Small intestine (tissue), 16 donors: ENCODE measurements at places on chromosomes 5 and 9. TPM values are rescaled to one million over a fixed set of nuclear protein-coding genes. Genes with fewer than 3 reads are reported as not detected.
A peak's percentile ranks its signal among the peaks of the same experiment; 100 is the strongest.

CTXN3 gene
- not detected for polyA plus RNA-seq

DNA sequence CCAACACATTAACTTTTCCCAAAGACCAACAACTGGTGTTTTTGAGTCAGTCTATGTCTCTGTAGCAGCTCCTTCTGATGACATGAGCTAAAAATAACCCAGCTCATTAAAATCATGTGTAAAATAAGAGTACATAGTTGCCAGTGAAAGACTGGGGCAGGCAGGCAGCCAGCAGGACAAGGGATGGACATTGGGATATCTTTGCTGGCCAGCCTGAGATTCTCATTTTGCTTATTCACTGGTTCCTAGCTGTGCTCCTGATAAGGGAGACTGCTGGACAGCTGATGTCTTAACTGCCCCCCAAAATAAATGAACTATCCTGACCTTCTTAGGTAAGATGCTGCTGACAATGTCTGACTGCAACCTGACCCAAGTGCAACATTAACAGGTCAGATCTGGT lies 33.9 kb downstream of the EPB41L4B start:
- H3K4me3 ChIP-seq = no peak overlapping the region
- H3K36me3 ChIP-seq = no peaks in the 10 kb centered on the region
- no peak for DNase-seq

SPATA6L gene
- 6.9 TPM for polyA plus RNA-seq

- no peaks in the 10 kb centered on the region for H3K27me3 ChIP-seq
- H3K36me3 ChIP-seq = no peaks in the 10 kb centered on the region
- no peak for DNase-seq
- H3K4me1 ChIP-seq = no peaks in the 10 kb centered on the region
- H3K4me3 ChIP-seq = no peak overlapping the region
- H3K27ac ChIP-seq = no peak overlapping the region
These were observed 550.9 kb downstream of the RAB3C start for GRCh38 chr5:59133764-59134261.

GRCh38 chr5:156543348-156544145 lies 216.6 kb downstream of the SGCD start:
- no peaks in the 10 kb centered on the region for H3K36me3 ChIP-seq
- H3K4me3 ChIP-seq = no peak overlapping the region
- H3K27me3 ChIP-seq = no peaks in the 10 kb centered on the region
- no peak for DNase-seq

DNA sequence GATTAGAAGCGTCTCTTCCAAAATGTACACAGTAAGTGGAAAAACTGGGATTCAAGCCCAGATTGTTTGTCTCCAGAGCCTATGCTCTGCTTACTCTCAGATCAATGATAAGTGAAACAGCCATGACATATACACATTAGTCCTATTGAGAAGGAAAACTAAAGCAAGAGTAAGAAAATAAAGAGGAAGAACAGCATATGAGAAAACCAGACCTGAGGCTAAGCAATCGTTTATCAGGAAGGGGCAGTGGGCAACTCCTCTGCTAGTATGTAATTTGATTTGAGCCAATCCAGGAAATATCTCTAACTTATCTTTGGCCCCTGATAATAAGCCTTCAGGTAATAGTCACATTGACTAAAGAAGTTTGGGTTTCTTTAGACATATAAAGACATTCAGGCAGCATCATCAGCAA lies 789.9 kb upstream of the C9orf72 start:
- no peak overlapping the region for H3K4me3 ChIP-seq
- no peaks in the 10 kb centered on the region for H3K4me1 ChIP-seq
- H3K27ac ChIP-seq = no peak overlapping the region
- no peaks in the 10 kb centered on the region for H3K36me3 ChIP-seq

- no peaks in the 10 kb centered on the region for H3K36me3 ChIP-seq
- H3K27me3 ChIP-seq = no peaks in the 10 kb centered on the region
- no peaks in the 10 kb centered on the region for H3K4me1 ChIP-seq
- DNase-seq = no peak
- H3K4me3 ChIP-seq = no peak overlapping the region
These were observed 282.7 kb downstream of the GAS1 start for GRCh38 chr9:86664603-86665002.

DNA sequence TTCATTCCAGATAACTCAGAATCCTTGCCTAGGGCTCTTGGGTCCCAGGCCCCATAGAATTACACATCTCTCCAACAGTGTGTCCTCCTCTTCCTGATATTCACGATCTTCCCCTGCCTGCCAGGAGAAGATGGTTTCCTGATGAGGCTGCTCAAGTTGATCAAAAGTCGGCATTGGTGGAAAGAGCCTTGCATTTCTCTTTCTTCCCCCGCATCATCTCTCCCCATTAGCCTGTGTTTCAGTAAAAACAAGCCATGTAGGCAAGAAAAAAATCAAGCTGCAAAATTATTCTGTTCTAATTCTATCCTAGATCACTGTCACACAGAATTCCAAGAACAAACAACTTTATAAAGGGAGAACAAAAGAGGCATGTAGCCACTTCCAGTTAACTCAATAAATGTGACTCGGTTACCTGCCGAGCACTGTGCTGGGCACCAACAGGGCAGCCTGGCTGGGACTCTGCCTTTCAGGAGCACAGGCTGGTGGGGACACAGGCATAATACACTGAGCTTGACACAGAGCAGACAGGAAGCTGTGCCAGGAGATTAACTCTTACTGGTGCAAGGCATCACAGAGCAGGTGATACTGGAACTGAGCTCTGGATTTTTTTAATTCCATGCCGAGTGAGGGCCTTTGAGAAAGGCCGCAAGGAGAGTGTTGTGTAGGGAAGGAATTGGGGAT lies 25.6 kb downstream of the TMOD1 start:
- no peak for DNase-seq
- H3K4me1 ChIP-seq = no peaks in the 10 kb centered on the region
- no peaks in the 10 kb centered on the region for H3K36me3 ChIP-seq
- H3K4me3 ChIP-seq = no peak overlapping the region
- H3K27ac ChIP-seq = no peak overlapping the region

DNA sequence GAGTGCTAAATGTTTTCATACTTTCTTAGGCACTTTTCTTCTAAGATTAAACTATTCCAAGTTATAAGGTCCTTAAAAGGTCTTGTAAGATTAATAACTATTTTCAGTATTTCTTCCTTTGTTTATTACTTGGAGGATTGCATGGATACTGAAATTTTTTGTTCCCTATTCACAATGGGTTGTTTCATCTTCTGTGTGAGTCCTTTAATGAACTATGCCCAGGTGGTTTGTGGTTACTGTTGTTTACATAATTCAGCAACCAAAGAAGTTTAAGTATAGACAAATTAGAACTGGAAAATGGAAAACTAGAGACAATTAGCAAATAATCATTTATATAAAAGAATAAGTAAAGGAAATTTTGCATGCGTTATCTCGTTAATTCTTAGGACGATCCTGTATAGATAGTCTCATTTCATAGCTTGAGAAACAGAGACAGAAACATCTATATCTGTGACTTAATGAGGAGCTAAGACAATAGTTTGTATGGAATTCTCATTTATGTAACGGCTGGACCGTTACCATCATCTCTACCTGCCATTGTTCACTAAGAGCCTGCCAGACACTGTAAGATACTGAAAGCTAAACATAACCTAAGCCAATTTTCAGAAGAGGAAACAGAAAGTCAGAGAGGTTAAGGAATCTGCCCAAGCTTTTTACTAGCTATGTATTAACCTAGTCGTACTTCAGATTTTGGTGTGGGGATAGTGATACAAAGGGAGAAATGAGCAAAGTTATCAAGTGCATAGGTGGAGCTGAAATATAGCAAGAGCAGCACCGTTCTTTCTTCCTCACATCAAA lies 148.2 kb downstream of the PAM start:
- no peaks in the 10 kb centered on the region for H3K36me3 ChIP-seq
- H3K27me3 ChIP-seq = no peaks in the 10 kb centered on the region
- no peak for DNase-seq
- H3K4me3 ChIP-seq = no peak overlapping the region
- no peak overlapping the region for H3K27ac ChIP-seq

GRCh38 chr9:30075451-30076199 lies 2308.8 kb upstream of the ACO1 start:
- H3K4me3 ChIP-seq = no peak overlapping the region
- H3K27ac ChIP-seq = no peak overlapping the region
- no peaks in the 10 kb centered on the region for H3K4me1 ChIP-seq
- no peaks in the 10 kb centered on the region for H3K36me3 ChIP-seq

- H3K36me3 ChIP-seq = no peaks in the 10 kb centered on the region
- peak; percentile 6 for DNase-seq
- no peaks in the 10 kb centered on the region for H3K4me1 ChIP-seq
- H3K4me3 ChIP-seq = no peak overlapping the region
- H3K27ac ChIP-seq = no peak overlapping the region
These were observed 40.8 kb upstream of the KCNV2 start for GRCh38 chr9:2676466-2676865.

DNA sequence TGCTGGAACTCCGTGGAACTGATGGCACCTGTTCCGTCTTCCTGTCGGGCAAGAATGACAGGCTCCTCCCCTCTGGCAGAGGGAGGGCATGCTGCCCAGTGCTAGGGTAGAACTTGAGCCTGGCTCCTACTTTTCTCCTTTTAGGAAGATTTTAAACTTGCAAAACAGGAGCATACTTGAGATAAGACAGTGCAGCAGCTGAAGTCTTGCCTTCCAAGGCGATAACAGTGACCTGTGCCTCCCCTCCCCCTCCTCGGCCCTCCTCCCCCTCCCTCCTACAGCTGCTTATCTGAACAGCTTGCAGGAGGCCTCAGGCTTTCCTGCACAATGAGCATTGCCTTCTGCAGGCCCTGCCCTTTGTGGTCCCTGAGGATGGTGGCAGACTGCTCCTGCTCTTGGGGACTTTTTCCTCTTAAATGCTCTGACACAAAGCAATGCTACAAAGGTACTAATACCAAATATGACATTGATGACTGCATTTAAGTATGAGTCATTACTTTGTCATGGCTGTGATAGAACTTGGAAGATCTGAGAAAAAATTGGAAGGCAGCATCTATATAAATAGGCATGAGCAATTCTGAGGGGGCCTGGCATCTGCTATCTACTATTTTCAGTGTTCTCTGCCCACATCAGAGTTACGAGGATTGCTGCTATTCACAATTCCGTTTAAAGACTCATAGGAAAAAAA lies 2.0 kb downstream of the GADD45G start:
- H3K4me1 ChIP-seq = peaks cover 24% of the 10 kb centered on the region
- DNase-seq = peak; percentile 77
- H3K27me3 ChIP-seq = no peaks in the 10 kb centered on the region
- H3K4me3 ChIP-seq = peak overlapping the region; percentile 2
- H3K36me3 ChIP-seq = no peaks in the 10 kb centered on the region

DNA sequence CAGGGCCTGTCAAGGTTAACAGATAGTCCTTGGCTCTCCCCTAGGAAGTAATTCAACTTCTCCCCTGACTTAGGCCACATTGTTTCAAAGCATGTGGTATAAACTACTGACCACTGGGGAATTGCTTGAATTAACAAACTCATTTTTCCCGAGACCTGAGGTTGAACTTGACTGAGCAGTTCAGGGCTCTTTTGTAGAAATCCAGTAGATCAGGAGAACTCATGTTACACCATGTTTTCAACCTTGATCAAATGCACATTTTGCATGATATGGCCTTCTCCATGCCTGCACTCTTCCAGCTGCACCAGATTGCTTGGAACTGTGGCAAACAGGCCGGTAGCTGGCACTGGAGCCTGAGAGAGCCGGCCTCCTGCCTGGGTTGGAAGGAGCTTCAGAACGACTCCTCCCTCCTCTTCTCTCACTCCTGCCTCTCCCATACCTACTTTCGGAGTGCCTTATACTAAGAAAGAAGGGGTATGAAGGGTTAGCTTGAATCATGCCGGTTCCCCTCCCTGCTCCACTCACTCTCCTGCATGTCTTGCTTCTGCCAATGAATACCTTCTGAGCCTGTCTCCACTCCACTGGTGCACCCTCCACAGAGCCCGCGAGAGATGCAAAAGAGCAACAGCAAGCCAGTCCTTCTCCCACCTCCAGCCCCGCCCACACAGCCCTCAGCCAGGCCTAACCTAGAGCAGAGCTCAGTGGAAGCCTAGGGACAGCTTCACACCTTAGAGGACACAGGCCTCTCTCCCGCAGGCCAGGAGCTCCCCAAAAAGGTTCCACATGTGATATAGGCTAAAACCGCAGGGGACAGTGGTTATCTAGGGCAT lies 159.4 kb downstream of the MACROH2A1 start:
- H3K4me3 ChIP-seq = no peak overlapping the region
- DNase-seq = no peak
- H3K4me1 ChIP-seq = peaks cover 12% of the 10 kb centered on the region
- no peaks in the 10 kb centered on the region for H3K36me3 ChIP-seq

GRCh38 chr9:104961238-104961637 lies 33.3 kb upstream of the ABCA1 start:
- H3K4me3 ChIP-seq = no peak overlapping the region
- H3K4me1 ChIP-seq = peaks cover 5% of the 10 kb centered on the region
- no peaks in the 10 kb centered on the region for H3K27me3 ChIP-seq
- no peak overlapping the region for H3K27ac ChIP-seq

GRCh38 chr5:105903069-105903468 lies 1767.7 kb downstream of the EFNA5 start:
- no peaks in the 10 kb centered on the region for H3K36me3 ChIP-seq
- no peak overlapping the region for H3K4me3 ChIP-seq
- H3K4me1 ChIP-seq = no peaks in the 10 kb centered on the region

- no peak overlapping the region for H3K27ac ChIP-seq
- H3K4me3 ChIP-seq = no peak overlapping the region
- no peaks in the 10 kb centered on the region for H3K4me1 ChIP-seq
- H3K36me3 ChIP-seq = no peaks in the 10 kb centered on the region
These were observed 138.5 kb downstream of the MPDZ start for GRCh38 chr9:13140843-13141592.
